NCI-H1930 (cell line): ENCODE measurements at places on chromosomes 16 and 17.

GRCh38 chr17:77581480-77581879 lies 377.0 kb upstream of the TNRC6C start:
- no peak for DNase-seq

- no peak for DNase-seq
Measured at GRCh38 chr16:1884889-1885288, 12.9 kb upstream of the MEIOB start.

DNA sequence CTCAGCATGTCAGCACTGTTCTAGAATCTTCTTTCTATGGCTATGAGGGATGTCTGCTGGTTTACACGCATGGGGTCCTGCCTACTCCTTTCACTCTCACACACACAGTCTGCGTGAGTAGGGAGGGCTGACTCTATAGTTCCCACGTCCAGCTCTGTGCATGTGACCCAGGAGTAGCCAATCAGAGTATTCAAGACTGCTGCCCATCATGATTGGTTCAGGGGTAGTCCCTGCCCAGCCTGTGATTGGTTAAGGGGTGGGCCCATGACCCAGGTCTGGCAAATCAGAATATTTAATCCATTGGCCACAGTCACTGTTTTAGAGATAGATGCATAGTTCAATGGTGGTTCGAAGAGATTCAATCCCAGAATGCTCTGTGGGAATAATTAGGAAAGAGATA lies 151.3 kb upstream of the IRX3 start:
- no peak for DNase-seq

DNA sequence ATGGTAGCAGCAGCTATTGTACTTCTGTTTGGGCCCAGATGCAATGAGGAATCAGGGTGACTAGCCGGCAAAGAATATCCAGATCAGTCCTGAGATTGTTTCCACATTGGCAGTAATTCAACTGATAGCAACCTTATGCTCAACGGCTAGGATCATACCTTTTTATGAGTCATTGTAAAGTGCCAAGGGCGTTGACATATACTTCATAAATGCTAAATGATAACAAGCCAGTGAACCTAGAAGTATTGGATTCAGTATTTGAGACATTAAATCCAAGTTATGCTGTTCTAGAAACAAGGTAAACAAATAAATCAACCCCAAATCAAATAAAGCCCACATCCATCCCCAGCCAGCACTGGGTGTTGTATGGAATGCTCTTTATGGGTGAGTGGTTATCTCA lies 207.1 kb upstream of the ZFHX3 start:
- no peak for DNase-seq

- no peak for DNase-seq
Measured at GRCh38 chr16:72847187-72848027, 200.5 kb downstream of the ZFHX3 start.

- DNase-seq: no peak
Measured at GRCh38 chr17:63035271-63035670, 69.2 kb downstream of the TANC2 start.

DNA sequence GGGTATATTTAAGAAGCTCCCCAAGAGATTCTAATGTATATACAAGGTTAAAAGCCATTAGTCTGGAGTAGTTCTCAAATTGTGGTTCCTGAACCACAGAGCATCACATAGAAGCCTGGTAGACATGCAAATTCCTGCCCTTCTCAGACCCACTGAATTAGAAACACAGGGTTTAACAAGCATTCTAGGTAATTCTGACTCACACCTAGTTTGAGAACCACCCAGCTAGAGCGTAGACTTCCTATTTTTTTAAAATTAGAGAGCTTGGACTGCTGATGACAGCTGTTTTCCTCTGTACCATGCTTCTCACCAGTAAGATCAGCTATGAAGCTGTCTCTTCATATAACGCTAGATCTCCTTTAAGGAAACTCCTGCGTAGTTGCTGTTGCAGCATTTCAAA lies 50.6 kb downstream of the HS3ST3B1 start:
- no peak for DNase-seq

- DNase-seq: no peak
Measured at GRCh38 chr16:67294938-67295361, 15.6 kb downstream of the PLEKHG4 start.

DNA sequence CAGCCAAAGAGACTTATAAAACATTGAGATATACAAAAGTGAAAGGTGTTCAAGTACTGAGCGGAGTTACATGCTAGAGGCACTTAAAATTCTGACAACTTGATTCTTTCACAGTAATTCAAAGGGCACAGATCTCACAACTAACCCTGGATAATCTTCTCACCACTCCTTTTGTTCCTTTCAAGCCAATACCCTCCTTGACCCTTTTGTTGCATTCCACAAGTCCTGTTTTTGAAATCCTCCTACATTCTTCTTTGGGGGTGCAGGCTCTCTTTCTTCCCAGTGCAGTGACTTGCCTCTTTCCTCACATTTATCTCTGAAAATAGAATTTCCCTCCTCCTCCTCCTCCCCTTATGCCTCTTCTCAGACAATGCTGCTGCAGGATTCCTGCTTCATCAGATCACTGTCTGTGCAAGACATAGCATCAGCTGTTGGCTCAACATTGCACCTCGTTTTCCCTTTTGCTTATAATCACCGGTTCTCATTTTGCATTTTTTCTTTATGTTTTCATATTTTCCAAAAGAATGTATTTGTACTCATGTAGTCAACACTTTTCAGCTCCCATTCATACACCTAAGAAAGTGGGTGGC lies 199.3 kb downstream of the CDH8 start:
- no peak for DNase-seq

DNA sequence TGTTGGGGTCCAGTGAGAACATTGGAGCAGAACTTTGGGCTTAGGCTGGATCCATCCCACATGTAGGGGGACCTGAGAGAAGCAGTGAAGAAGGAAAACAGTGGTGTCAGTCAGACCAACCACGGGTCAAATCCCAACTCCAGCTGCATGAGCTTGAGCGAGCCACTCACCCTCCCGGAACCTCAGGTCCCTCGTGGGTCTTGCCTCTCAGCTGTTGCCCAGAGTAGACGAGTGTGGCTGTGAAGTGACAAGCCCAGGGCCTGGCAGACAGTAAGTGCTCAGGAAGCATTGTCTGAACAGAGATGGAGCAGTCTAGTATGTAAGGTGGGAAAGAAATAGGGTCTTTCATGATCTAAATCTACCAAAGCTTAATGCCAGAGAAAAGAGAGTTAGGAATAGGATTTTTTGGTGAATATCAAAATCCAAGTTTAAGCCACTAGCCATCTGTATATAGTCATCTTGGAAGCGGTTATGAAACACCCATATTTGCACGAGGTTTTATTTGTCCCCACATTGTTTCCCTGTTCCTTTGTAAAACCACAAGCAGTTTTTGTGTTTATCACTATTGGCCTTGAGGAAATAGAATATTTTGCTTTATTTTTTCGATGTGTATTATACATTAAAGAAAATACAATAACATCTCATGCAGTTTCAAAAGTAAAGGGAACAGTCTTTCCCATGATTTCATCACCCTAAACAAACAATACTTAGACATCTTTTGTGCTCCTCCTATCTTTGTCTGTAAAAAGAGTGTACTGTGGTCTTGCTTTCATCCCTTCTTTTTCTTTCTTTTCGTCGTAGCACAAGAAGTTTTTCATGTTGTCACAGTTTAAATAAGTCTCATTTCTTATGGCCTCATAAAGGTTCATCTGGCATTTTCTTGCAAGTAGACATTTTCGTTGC lies 112.0 kb downstream of the CLEC16A start:
- DNase-seq: peak; percentile 35

DNA sequence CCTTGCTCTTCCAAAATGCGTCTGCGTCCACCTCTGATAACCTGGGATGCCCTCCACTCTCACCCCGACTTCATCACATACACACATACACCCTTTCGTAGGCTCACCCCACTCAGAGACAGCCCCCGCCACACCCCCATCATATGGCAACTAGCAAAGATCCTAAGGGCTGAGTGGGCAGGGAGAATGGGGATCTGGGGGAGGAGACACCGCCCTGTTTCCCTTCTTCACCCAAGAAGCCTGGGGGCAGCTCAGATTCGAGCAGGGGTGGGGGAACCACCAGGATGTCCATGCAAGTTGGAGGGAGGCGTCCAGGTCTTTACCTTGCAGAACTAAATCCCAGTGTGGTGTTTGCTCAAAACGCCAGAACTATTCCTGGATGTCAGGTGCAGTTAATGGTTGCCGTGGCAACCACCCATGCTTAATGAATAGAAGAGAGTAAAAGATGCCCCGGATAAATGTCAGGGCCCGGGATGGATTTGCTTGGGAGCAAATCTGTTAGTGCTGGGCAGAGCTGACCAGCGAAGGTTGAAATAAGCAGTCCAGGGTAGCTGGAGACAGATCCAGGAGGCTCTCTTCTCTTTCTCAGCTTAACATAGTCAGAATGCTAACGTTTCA lies 72.8 kb downstream of the CACNG3 start:
- DNase-seq: no peak

DNA sequence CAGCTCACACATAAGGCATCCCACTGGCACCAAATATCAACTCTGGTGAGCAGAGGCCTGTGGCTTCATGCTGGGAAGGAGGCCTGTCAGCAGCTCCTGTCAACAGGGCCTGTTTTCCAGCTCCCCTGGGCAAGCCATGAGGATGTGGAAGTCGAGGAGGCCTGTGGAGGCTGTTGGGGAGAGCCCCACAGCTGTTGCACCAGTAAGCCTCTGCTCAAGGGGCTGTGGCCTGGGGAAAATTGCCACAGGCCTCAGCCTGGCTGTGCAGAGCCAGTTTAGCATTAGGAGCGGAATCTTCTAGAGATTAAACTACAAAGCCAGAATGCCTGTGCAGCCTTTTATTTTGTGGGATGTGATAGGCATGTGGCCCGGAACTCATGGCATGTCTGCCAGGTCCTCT lies 202.1 kb downstream of the SPECC1 start:
- DNase-seq: no peak

- no peak for DNase-seq
Measured at GRCh38 chr17:866568-867103, 84.5 kb downstream of the MRM3 start.

GRCh38 chr17:16269658-16270057 lies 52.6 kb downstream of the PIGL start:
- no peak for DNase-seq

DNA sequence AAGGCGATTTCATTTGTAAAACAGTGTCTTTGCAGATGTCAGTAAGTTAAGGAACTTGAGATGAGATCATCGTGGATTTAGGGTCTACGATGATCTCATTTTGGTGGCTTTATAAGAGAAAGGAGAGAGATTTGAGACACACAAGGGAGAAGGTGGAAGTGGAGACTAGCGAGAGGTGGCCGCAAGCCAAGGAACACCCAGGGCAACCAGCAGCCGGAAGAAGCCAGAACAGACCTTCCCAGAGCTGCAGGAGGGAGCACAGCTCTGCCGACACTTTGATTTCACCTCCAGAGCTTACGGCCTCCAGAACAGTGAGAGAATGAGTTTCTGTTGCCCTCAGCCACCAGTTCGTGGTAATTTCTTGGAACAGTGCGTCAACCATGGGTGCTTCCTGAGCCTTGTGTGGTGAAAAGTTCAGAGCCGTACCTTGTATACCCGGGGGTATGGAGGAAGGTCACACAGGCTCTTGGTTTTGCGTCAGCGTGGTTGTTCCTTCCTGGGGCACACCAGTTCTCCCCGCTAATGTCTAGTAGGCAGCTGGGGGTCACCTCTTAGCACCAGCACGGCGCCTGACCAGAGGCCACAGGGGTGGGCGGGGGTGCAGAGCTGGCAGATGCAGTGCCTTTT lies 12.9 kb upstream of the SEC14L1 start:
- DNase-seq: no peak

- no peak for DNase-seq
Measured at GRCh38 chr17:75640556-75641119, 7.4 kb downstream of the SMIM5 start.

GRCh38 chr16:53415504-53415903 lies 18.8 kb upstream of the RBL2 start:
- no peak for DNase-seq

GRCh38 chr17:30393491-30393890 lies 14.8 kb downstream of the CPD start:
- DNase-seq: no peak

DNA sequence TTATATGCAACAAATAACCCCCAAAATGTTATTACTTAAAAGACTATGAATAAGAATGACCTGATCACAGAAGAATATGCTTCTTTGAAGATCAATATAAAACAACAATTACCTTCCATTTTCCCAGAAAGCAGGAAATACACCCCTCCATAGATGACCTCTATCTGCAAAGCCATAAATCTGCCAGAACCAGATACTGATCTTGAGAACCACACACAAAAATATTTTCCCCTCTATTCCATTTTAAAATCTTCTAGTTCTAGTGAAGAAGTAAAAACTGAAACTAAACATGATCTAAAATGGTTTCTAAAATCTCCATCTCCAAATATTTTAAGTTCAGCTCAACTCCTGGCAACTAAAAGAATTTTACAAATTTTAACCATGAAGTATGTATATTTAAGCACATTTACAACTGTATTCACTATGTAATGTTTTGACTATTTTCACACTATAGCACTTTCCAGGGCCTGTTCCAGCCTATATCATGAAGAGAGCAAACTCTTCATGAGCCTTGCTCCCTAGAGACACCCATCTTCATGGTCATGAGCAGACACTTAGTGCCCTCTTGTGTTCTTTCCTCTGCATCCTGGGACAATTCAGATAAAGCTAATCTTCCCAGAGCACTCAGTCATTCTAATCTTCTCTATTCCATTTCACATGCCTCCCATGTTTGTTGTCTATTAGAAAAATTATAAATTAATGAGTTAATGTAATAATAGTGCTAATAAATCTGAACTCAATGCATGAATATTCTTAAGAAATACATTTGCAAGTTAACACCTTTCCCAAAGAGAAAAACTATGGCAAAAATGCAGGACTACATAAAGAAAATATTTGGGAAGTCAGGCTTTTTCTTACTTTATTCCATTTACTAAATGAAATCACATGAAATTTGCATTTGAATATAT lies 87.0 kb downstream of the HELZ start:
- peak; percentile 29 for DNase-seq

GRCh38 chr17:36813957-36814563 lies 123.2 kb upstream of the LHX1 start:
- no peak for DNase-seq

GRCh38 chr16:72637306-72637705 lies 410.6 kb downstream of the ZFHX3 start:
- no peak for DNase-seq

DNA sequence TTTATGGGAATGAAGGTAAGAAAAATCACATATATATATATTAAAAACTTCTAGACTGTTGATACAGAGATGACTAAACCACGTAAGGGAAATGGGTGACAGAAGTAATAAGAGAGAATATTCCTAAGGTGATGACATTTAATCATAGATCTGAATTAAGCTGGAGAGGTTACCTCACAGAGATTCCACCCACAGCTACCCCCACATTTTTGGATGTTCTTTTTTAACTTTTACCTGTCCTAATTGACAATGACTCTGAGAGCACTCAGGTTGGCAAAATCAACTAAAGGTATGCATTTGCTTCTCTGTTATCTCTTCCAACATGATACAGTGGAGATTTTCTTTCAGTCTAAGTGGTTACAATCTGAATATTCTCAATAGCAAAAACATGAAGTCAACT lies 1280.6 kb downstream of the CDH11 start:
- no peak for DNase-seq

GRCh38 chr16:83392743-83393142 lies 415.0 kb upstream of the HSBP1 start:
- DNase-seq: no peak

GRCh38 chr16:82801361-82801760 lies 174.6 kb downstream of the CDH13 start:
- no peak for DNase-seq
